Stimulated activated CD4-positive, alpha-beta T cell treated with anti-CD3 and anti-CD28 coated beads, Interleukin-1b, Interleukin-23, amount 100 ng/mL, for 4 hours (primary cell): ENCODE measurements at places on chromosomes 6 and 20.

- no peak for DNase-seq
These were observed 47.2 kb downstream of the QKI start for GRCh38 chr6:163461696-163462095.

DNA sequence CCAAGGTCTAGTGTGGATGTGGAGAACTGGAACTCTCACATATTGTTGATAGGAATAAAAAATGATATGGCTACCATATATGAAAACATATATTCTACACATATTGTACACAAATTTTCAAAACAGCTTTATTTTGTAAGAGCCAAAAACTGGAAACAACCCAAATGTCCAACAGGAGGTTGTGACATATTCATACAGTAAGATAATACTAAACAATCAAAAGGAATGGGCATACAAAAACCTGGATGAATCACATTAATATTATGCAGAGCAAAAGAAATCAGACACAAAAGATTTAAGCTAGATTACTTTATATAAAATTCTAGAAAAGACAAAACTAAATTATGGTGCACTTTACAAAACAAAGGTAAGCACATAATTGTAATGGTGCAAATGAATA lies 223.9 kb downstream of the SIM1 start:
- DNase-seq, result no peak

DNA sequence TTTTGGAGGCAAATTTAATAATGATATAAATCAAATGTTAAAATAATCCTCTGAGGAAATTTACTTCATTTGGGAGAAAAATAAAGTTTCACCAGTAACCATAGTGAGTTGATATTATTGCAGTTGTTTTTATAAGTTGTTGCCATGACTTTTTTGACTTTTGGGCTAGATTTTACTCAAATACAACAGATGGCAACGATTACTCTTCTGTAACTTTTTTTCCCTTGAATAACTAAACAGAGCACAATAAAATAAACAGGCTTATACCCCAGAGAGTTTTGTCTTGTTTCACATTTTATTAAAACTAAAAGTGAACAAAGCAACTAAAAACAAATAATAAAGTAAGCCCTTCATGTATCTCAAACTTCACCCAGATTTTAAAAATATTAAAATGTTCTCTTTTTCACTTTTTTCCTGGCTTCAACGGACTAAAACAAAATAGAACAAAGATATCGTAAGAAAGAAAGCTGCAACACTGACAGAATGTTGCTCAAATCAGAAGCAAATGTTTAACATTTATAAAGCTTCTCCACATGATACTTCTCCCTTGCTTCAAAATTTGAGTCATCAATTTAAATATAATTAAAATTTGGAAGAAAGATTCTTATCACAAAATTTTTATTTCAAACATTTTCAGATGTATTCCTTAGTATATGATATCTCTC lies 42.5 kb upstream of the BMP5 start:
- DNase-seq, result no peak

DNA sequence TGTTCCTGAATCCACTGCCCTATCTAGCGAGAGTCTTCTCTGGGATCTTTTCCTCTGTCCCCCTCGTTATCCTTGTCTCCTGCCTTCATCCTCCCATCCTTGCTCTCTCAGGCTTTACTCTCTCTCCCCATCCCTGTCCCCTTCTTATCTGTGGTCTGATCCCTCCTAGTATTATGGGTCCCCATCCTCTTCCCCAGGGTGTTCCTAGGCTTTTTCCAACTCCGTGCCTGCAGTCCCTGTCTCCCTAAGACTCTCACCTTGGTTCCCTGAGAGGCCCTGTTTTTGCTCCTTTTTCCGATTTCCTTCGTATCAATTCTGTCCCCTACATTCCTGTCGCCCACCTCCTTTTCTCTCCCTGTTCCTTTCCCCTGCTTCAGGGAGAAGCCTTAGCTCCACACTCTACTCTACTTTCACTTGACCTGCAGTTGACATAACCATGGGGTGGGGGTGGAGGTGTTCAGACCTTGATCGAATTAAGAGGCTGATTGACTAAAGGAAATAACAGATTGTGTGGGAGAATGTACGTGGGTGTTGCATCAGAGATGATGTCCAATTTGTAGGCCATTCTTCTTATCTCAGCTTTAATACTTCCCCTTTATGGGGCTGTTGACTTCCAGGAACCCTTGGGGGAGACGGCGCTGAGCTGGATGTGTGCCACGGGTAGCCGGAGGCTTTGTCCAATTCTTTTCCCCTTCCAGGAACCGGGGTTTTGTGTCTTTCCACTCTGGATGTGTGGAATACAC lies 905 bp downstream of the PPARD start:
- DNase-seq, result no peak

GRCh38 chr20:38144974-38145728 lies 19.9 kb downstream of the TGM2 start:
- DNase-seq, result no peak

GRCh38 chr20:46557231-46557956 lies 6.9 kb upstream of the OCSTAMP start:
- DNase-seq, result no peak

DNA sequence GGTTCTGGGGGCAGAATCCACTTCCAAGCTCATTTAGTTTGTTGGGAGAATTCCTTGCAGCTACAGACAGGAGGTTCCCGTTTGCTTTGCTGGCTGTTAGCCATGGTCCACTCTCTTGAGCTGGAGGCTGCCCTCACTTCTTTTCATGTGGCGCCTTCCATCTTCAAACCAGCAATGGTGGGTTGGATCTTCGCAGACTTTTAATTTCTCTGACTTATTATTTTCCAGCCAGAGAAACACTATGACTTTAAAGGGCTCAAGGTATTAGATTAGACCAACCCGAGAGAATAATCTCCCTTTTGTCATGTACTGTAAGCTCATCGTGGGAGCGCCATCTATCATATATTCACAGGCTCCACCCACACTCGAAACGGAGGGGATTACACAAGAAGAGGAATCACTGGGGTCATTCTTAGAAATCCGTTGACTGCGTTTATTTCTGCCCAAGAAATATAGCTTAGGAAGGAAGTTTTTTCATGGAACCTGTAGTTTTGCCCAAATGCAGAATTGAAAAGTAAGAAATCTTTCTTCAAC lies 38.9 kb downstream of the SAMD5 start:
- DNase-seq, result no peak

GRCh38 chr20:36860811-36861624 lies 14.9 kb upstream of the TLDC2 start:
- DNase-seq, result no peak

DNA sequence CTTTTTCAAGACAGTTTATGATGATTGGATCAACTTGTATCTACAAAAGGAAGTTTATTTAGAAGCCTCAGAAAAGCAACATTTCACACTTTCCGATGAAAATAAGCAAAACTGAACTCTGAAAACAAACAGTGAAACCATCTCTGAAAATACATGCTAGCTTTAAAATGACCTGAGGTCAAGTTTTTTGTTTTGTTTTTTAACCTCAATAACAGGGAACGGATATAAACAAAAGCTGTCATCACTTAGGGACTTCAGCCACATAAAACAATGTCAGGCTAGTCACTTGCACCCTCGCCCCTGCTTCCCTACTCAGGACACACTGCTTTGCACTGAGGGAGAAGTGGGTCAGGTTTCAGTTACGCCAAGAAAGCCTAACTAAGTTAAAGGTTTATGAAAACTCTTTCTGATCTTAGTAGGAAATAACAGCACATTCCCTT lies 11.6 kb downstream of the BACH2 start:
- no peak for DNase-seq

DNA sequence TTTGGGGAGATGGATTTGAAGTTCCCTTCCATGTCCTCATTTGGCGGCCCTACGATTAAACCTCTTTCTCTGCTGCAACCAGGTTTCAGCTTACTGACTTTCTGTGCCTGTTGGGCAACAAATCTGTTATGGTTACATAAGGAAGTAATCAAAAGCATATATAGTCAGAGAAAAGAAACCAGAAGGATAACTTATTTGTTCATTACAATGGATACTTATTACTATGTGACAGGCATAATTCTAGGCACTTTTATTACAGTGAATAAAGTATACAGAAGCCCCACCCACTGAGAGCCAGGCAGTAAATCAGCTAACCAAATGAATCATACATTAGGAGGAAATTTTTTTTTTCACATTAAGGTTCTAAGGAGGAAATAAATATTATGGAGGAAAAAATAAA lies 9.6 kb upstream of the TRIM31 start:
- DNase-seq, result no peak

GRCh38 chr6:20404641-20405032 lies 3.0 kb downstream of the E2F3 start:
- DNase-seq, result peak; percentile 36

GRCh38 chr6:3977875-3978711 lies 100.8 kb downstream of the FAM217A start:
- peak; percentile 5 for DNase-seq

DNA sequence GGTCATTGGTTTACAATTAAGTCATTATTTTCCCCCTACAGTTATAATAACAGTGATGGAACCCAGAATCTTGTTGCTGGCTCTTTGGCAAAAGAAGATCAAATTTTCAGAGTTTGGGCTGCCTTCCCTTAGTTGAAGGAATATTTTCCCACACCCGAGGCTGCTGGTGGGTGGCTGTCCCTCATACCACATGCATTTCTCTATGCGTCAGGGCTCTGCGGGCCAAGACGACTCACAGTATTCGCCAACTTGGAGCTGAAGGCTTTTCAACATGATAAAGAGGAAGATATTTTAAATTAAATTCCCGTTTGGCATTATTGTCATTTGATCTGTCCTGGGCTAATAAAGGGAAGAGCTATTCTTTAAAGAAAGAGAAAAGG lies 102.2 kb upstream of the SASH1 start:
- no peak for DNase-seq

DNA sequence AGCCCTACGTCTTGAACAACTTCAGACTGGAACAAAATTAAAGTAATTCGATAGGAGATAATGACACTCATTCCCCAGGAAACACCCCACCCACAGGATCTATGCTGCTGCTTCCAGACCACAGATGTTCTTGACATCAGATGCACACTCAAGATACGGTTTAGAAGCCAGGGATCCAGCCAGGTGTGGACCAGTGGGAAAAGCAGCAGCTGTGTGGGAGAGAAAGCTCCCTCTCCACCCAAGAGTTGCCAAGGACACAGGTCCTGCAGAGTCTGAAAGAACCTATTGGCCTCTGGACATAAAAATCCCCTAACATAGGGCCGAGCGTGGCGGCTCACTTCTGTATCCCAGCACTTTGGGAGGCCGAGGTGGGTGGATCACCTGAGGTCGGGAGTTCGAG lies 91.7 kb upstream of the NFATC2 start:
- DNase-seq, result no peak

GRCh38 chr20:63826753-63827152 lies 4.3 kb downstream of the ZBTB46 start:
- DNase-seq, result no peak

DNA sequence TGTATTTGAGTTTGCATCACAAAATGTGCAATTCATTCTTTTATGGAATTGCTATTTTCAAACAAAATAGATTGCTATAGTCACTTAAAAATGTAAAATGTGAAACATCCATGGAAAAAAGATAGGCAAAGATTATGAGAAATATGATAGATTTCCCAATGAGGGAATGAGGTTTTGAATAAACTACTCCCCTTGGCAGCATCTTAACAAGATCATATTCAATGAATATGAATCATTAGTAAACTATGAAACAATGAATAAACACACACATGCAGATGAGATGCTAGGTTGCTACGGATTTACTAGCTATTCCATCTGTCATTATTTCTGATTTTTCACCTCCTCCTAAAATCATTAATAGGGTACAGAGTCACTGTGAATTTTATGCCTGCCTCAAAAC lies 401.8 kb downstream of the PHF3 start:
- no peak for DNase-seq

DNA sequence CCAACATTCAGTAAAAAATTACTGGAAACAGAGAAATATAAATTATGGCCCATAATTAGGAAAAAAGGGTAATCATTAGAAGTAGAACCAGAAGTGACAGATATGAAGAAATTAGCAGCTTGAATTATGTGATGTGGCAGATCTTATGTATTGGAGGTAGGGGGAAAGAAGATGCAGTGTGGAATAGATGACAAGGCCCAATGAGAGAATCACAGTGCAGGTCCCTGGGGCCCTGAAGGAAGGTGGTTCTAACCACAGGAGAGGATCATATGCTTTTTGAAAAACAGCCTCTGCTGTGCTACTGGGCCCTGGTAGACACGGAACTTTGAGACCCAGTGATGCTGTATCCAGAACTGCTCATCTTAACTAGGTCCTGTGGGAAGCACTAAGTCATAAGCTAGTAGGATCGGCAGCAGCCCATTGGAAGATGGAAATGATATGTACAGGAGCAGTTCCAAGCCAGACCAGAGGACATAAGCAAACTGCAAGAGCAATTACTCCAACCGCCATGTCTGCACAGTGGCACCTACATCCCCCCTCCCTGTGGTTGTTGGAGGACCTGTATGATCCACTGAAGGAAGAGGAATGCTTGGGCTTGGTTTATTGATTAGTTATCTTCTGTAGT lies 14.2 kb downstream of the HEBP2 start:
- no peak for DNase-seq

- no peak for DNase-seq
These were observed 205.2 kb downstream of the FARS2 start for GRCh38 chr6:5466281-5467136.

DNA sequence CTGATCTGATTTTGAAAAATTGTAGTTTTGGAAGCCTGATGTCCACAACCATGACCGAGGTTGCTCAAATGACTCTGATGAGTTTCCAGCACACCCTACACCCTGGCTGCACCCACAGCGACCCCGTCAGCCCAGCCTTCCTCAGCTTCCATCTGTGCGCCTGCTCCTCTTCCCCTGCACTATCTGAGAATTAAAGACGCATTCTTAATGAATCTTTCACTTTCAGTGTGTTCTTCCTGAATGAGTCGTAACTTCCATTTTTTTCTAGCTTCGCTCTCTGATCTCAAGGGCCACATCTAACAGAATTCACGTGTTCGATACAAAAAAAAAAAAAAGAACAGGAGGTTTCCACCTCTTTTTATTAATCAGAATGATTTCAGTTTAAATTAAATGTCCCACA lies 21.3 kb upstream of the RREB1 start:
- peak; percentile 23 for DNase-seq

DNA sequence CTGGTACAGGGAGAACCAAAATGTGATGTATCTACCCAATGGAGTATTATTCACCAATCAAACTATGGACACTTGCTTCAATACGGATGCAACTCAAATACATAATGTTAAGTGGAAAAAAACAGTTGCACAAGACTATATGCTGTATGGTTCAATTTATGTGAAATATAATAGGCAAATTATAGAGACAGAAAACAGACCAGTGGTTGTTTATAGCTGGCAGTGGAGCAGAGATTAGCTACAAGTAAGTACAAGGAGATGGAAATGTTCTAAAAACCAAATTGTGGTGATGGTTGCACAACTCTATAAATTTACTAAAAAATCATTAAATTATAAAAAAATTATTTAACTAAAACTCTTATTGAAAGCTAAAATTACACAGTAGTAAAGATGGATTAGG lies 113.2 kb downstream of the PRDM1 start:
- DNase-seq, result no peak

DNA sequence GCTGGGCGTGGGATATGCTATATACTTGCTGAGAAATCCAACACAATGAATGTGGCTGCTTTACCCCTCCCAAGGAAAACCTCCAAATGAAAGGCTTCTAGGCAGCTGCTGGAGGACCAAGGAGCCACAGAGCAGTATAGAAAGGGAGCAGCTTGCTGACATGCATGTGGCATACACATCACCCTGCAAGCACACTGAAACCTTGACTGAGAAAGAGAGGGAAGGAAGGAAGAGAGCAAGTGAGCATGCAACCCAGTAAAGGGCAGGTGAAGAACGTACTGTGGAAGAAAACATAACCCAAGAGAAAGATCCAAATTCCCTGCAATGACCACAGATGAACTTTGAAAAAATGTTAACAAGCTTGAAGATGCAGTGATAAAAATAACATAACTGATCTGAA lies 543.0 kb downstream of the KIF16B start:
- no peak for DNase-seq
